ENCODE measurements at places on chromosomes 12 and 14.

DNA sequence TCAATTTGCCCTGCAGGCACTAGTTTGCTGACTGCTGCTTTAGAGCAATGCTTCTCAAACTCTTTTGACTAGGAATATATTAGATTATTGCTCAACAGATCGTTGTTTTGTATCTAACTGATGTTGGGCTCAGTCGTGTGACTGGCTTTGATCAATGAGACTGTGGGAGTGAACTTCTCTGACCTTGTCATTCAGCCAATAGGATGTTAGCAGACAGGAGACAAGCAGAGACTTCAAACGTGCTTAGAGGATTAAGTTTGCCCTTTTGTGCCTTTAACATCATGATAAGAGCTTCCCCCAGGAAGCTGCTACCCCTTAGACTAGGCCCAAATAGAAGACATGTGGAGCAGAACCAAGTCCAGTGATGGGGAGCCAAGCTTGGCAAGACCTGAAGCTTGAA is 76.7 kb upstream of the ELK3 start:
- DNase-seq = no peak

- no peak for DNase-seq
These were observed 32.7 kb downstream of the ANAPC7 start for GRCh38 chr12:110370732-110371231.

DNA sequence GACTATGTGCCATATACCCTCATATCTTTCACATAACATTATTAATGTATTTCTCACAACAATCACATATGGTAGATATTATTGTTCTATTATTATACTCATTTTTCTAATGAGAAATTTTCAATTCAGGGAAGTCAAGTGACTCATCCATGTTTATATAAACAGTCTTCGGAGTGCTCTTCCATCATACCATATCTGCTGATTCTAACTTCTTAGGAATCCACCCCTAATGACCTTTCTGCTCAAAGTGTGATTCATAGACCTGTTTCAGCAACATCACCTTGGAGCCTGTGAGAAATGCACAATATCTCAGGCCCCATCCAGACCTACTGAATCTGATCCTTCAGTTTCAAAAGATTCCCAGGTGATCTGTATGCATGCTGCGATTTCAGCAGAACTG is 39.8 kb upstream of the OVCH1 start:
- DNase-seq = no peak

GRCh38 chr12:75479963-75480461 is 543 bp upstream of the GLIPR1 start:
- DNase-seq = no peak

DNA sequence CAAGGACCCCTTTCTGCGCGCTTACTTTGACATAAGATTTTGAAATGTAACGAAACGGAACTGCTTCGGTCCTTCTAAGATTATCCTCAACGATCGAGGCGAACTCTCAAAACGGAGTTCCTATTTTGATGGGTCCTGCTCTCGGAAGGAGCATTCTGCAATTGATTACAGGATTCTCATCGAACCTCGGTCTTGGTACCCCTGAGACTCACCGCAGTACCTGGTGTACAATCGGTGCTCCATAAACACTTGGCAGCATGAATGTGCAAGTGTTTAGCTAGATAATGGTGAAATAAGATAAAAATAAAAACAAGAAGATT is 530 bp upstream of the NEMF start:
- DNase-seq = no peak

GRCh38 chr12:27521981-27522380 is 2.0 kb upstream of the PPFIBP1 start:
- no peak for DNase-seq

DNA sequence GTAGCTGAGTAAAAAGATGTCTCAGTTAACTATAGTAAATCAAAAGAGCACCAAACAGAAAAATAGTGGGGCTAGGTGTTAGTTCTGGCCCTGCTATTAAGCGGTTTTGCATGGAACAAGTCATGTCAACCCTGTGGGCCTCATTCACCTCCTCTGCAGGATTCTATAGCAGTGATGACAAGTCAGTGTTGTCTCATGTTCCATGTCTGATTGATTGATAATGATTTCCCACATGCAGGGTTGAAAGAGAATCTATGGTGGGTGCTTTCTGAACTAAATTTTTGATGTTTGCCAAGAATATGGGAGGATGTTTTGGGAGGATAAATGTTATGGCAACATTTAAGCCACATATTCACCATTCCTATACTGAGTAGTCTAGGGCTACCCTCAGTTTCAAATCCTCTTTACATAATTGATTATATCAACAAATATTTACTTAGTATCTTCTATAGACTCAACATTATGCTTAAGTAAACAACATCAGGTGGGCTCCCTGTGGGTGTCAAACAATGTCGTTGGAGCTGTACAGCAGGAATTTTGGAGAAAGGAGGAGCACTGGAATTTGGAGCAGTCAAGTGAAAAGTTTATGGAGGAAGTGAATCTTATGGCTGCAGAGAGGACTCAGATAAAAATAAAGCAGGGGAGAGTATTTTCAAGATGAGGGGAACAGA is 48.6 kb downstream of the IRAK3 start:
- DNase-seq = no peak

- no peak for DNase-seq
These were observed 25.4 kb upstream of the PPM1H start for GRCh38 chr12:62960324-62960723.

GRCh38 chr12:129681830-129682229 is 222.0 kb downstream of the TMEM132D start:
- no peak for DNase-seq

DNA sequence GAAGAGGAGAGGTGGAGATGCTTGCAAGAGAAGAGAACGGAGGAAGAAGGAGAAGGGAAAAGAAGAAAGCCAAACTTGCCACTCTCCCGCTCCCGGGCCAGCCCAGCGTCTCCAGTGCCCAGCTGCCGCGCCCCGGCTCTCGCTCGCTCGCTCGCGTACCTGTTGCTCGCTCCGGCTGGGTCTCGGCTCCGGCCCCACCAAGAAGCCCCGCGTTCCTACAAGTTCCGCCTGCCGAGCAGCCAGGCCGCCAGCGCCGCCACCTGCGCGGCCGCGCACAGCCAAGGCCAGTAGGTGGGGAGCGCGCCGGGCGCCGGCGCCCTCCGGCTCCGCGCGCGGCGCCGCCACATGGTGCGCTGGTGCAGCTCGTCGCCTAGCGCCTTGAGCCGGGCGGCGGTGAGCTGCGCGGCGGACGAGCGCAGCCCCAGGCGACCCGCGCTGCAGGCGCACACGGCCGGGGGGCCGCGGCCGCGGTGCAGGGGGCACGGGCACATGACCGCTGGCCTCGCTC is 370 bp downstream of the HRK start:
- peak; percentile 77 for DNase-seq

DNA sequence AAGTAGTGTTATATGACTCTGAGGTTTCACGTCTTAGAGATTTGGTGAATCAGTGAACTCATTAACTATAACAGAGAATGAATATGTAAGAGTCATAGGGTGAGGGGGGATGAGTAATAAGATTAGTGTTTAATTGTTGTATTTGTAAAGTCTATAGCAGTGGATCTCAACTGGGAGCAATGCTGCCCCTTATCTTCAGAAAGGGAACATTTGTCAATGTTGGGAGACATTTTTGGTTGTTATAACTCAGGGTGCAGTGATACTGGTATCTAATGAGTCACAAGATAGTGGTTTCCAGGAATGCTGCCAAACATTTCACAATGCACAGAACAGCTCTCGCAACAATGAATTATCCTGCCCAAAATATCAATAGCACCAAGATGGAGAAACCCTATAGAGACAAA is 1193.7 kb downstream of the GALC start:
- no peak for DNase-seq

DNA sequence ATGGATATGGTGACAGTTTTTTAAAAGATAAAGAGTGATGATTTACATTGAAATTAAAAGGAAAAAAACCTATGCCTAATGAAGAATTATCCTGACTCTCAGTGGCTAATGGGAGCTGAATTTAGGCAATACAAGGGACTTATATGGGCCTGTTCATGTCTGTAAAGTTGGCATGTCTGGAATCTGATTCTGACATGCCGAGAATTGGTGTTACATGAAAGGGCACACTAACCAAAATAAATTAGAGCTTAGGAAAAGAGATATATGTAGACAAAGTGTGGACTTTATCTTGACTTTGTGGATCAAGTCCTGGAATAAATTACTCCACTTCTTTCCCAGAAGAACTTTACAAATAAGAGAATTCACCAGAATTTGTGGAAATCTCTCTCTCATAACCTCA is 1.1 kb downstream of the TDG start:
- DNase-seq = no peak

- no peak for DNase-seq
These were observed 157.4 kb downstream of the KICS2 start for GRCh38 chr12:64064706-64065105.

GRCh38 chr12:34218193-34219045 is 196.1 kb downstream of the ALG10 start:
- DNase-seq = peak; percentile 85

GRCh38 chr14:93276031-93276716 is 56.7 kb downstream of the BTBD7 start:
- DNase-seq = no peak

DNA sequence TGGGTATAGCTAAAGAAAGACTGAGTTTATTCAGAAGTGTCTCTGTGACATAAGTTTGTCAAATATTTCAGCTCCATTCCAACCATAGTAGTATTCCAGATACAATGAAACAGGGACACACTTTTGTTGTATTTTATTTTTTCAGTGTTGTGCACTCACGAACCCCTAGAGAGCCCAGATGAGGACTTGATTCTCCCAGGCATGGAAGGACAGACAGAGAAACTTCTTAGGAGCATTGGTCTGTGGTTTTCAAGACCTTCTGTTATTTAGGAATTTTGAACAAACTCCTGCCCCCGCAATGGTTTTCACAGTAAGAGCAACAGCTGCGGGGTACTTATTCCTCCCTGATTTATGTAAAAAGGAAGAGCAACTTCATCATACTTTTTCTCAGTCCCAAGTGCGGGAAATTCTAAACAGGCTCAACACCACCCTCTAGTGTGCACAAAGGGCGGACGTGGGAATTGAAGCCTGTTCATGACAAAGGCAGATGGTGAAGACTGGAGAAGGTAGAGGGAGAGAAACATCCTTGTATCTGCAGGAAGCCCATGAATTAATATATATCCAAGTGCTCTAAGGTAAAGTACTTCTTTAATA is 147.6 kb downstream of the PAH start:
- DNase-seq = peak; percentile 66

DNA sequence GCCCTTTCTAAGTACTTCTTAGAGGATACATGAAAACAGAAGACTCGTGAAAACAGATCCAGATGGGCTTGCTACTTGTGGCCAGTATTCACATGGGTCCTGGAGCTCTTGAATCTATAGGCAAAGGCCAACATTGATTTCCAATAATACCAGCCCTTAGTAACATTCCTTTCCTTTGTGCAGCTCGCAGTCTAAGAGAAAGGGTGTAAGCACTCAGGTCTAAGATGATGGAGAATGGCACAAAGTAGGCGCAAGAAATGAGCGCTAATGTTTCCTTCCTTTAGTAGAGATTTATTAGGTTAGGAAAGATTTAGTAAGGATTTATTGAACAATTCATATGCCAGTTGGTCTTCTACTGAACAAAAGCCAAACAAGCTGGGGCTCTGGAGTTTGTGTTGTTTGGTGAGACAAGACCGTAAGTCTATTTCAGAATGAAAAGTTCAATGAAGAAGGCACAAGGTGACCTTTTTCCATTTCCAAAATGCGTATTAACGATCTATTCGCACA is 525 bp downstream of the RNU6-8 start:
- DNase-seq = peak; percentile 22

DNA sequence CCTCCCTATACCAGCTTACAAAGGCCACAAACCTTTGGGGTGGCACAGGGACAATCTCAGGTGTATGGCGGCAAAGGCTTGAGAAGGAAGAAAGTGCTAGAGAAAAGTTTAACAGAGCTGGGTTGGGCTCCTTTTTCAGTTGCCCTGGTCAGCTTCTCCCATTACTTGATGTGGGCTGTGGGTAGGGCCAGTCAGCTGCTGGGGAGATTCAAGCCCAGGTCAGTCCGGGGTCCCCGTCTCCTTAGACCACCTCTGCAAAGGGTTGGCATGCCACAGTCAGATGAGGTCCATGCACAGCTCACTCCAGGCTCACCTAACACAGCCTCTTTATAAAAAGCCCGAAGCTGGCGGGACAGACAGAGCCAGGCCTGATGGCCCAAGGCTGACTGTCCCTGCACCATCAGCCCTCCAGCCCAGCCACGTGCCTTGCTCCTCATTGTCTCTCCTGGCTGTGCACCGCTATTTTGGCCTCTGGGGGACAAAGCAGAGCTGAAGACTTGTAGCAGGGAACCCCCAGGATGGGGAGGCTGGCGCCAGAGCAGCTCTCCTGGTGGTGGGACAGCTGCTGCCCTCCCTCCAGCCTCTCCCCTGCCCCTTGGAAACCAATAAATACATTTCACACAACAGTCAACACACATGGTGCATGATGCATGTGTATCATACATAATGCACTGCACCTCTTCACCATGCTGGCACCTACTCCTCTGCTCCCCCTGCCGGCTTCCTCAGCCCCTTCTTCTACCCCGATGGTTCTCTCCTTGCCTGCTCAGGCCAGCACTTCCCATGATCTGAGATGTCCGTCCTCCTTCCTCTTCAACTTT is 61.7 kb upstream of the DDX11 start:
- DNase-seq = peak; percentile 38

- DNase-seq = no peak
These were observed 74.9 kb upstream of the ATP2B1 start for GRCh38 chr12:89783359-89784060.

DNA sequence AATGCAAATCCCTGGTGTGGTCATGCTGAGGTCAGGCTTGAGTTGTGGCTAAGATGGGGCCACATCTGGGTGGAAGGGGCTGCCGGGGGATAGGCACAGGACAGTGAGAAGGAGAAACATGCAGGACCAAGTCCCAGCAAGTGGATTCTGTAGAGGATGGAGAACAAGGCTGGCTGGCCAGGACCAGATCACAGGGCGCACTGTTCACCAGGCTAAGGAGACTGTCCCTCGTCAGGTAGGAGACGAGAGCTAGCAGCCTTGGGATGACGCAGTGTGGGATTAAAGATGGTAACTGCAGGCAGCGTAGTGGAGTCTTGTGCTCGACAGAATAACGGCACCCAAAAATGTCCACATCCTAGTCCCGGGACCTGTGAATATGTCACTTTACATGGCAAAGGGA is 336.1 kb downstream of the BCL11B start:
- no peak for DNase-seq
